NCI-H1930 (cell line): ENCODE measurements at places on chromosomes 12 and 14.

DNA sequence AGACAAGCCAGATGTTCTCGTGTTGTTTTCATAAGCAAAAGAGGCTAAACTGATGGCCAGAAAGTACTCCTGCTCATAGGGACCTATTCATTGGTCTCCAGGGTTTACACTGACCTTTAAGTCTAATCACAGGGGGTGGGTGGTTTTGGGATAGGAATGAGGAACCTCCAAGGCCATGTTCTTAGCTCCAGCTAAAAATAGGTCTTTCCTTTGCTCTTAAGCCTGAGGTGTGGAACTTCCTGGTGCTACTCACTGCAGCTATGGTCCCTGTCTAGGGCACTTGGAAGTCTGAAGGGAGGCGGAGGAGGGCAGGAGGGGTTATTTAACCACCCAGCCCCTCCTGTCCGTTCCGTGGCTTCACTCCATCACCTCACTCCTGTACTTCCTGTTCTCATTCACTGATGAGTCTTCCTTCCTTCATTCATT lies 18.6 kb downstream of the GPRC5A start:
- no peak for DNase-seq

- DNase-seq = no peak
These were observed 239.1 kb downstream of the ALX1 start for GRCh38 chr12:85519163-85519562.

DNA sequence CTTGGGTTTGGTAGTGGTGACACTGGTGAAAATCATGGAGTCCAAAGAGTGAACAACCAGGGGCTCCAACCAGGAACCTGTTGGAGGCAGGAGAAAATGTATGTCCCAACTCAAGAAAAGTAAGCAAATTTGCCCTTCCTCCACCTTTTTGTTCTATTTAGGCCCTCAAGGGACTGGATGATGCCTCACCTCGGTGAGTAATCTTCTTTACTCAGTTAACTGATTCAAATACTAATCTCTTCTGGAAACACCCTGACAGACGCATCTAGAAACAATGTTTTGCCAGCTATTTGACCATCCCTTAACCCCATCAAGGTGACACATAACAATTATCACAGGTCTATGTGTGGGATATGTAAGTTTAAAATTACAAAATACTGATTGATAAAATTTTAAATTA lies 272.4 kb upstream of the FOXG1 start:
- no peak for DNase-seq

DNA sequence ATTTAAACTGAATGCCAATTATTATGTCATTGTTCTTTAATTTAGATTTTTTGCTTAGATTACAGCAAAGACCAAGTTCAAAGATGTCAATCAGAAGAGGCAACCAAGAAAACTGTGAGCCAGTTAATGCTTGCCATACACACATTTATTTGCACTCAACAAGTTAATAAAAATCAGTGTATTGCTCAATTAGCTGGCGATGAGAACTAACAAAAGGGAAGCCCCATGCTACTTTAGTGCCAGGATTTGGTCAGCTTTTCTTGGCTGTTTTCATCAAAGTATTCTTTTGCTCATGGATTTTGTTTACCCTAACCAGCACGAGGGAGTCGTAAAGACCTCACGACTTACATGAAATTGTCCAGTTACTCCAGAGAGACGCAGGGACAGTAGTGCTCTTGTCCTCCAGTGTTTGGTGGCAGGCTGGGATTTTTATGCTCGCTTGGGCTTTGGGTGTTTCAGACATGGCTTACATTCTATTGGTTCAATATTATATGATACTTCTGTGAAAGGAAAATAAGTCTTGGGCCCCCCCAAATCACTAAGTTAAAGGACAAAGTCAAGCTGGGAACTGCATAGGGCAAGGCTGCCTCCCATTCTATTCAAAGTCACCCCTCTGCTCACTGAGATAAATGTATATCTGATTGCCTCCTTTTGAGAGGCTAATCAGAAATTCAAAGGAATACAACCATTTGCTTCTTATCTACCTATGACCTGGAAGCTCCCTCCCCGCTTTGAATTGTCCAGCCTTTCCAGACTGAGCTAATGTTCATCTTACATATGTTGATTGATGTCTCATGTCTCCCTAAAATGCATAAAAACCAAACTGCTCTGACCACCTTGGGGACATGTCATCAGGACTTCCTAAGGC lies 7.4 kb upstream of the B4GALNT1 start:
- no peak for DNase-seq

- no peak for DNase-seq
These were observed 37.2 kb upstream of the BDKRB2 start for GRCh38 chr14:96167224-96168148.

- no peak for DNase-seq
These were observed 86.4 kb upstream of the SINHCAF start for GRCh38 chr12:31412292-31412801.

GRCh38 chr12:10571141-10571540 lies 42.3 kb downstream of the MAGOHB start:
- DNase-seq = no peak

GRCh38 chr12:121799842-121800693 lies 3.7 kb upstream of the SETD1B start:
- DNase-seq = no peak

DNA sequence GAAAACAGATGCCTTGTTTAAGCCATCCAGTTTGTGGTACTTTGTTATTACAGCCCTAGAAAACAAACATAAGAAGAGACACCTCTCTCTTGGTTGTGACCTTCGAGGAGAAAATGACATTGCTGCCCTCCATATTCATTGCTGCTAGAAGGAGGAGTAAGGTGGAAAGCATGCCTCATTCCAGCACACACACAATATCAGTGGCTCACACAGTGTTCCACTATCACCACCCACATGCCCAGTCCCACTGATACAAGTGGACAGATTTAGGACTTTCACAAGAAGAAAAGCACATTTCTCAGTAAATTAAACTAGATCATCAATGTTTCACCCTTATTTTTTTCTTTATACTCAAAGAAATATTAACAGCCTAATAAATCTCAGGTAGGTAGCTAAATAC lies 143.6 kb downstream of the PHLDA1 start:
- DNase-seq = no peak

GRCh38 chr14:91341751-91342154 lies 75.9 kb downstream of the CCDC88C start:
- no peak for DNase-seq

- no peak for DNase-seq
These were observed 79.1 kb upstream of the BDKRB2 start for GRCh38 chr14:96125536-96125935.

DNA sequence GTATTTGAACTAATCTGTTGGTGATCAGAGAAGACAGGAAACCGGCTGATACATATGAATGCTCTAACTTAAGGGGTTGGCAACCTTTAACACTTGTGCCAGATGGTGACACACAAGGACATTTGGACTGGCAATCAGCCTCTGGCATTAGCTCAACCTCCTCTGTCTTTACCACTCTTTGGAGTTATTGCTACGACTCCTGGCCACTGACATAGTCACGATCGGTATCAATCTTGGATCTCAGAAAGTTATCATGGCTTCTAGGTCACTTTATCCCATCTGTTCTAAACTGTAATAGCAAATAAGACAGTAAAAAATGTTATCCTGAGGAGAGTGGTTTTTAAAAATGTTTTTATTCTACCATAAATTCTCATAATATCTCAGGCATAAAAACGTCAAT lies 575.2 kb upstream of the MDGA2 start:
- DNase-seq = no peak

DNA sequence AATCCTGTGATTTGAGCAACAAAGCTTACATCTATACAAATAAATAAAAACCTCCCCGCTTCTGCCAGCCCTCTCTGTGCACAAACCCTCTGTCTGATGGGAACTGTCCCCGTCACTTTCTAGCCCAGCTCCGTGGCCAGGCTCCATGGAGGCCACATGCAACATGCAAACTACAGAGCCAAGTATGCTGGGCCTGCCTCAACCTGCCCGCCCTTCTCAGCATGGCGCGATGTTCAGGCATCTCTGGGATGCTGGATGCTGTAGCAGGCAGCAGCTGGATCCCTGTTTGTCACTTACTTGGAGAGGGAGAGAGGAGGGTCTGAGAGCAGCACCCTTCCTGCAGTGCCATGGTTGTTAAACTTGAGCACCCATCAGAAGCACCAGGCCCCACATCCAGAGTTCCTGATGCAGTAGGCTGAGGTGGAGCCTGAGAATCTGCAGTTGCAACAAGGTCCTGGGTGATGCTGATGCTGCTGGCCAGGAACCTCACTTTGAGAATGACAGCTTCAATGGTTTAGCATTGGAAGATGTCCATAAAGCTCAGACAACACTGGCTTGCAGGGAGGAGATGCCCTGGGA lies 32.4 kb downstream of the CLMN start:
- DNase-seq = no peak

GRCh38 chr14:95513291-95513690 lies 3.2 kb downstream of the SYNE3 start:
- DNase-seq = no peak

GRCh38 chr14:81400852-81401251 lies 728 bp upstream of the STON2 start:
- no peak for DNase-seq

DNA sequence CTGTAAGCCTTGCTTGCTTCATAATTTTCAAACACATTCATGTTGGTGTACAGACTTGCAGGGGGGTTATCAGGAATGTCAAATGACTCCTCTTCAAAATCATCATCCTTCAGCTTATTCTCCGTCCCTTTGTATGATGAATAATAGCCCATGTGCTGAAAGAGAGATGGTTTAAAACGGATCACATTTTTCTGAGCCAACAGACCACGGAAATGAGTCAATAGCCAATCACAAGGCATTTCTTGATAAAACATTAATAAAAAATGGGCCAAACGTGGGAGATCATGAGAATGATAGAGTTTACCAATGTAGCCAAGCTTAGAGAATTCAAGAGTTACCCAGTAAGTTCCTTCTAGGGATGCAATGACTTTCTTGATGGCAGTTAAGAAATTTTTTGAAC lies 105.5 kb downstream of the NTS start:
- DNase-seq = no peak

GRCh38 chr12:1656902-1657301 lies 27.9 kb downstream of the WNT5B start:
- no peak for DNase-seq

GRCh38 chr12:67193704-67194103 lies 75.5 kb upstream of the CAND1 start:
- DNase-seq = no peak

GRCh38 chr12:124741211-124741610 lies 122.5 kb downstream of the SCARB1 start:
- DNase-seq = no peak

DNA sequence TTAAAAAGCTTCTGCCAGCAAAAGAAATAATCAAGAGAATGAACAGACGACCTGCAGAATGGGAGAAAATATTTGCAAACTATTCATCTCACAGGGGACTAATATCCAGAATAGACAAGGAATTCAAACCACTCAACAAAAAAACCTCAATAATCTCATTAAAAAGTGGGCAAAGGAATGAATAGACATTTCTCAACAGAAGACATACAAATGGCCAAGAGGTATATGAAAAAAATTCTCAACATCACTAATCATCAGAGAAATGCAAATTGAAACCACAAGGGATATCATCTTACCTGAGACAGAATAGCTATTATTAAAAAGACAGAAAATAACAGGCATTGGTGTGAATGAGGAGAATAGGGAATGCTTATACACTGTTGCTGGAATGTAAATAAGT lies 270.0 kb downstream of the DACT1 start:
- DNase-seq = no peak

GRCh38 chr14:24307575-24308341 lies at the start of gene CIDEB:
Gene CIDEB, minus strand, starts transcription at chr14:24307977. Its CDS starts 119 bp downstream, at chr14:24307858.
- no peak for DNase-seq

GRCh38 chr14:47500369-47500768 lies 175.0 kb downstream of the MDGA2 start:
- no peak for DNase-seq
